ENCODE measurements at places on chromosomes 7 and 10.

- no peak for DNase-seq
Observed at GRCh38 chr10:103445366-103445765, 6.8 kb downstream of the CALHM2 start.

- no peak for DNase-seq
Observed at GRCh38 chr7:22920672-22921071, 93.3 kb downstream of the HYCC1 start.

DNA sequence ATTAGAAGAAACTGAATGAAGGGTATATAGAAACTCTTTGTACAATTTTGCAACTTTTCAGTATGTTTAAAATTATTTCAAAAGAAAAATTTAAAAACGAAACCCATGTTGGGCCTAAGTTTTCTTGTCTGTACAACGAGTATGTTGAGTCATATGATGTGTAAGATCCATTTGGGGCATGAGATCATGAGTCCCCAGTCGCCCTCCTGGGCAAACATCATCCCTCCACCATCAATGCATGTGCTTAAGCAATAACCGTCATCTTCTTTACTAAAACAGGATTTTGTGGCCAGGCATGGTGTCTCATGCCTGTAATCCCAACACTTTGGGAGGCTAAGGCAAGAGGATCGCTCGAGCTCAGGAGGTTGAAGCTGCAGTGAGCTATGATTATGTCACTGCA lies 54.2 kb upstream of the CDCA7L start:
- DNase-seq = no peak

- no peak for DNase-seq
Observed at GRCh38 chr7:137976696-137977095, 25.2 kb downstream of the CREB3L2 start.

DNA sequence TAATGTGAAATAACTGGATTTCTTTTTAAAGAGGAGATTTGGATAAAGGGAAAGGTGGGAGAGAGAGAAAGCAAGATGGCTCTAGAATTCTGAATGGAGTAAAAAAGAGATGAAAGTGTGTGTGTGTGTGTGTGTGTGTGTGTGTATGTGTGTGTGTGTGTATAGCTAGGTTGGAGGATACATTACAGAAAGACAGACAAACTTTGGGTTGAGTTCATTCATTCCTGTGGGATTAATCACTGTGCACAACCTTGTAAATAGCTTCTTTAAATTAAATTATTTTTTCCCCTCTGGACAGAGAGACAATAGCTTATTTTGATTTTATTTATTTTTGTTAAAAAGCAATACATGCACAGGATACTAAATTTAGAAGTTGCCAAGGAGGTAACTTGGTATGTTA lies 7.5 kb downstream of the ASB4 start:
- DNase-seq = no peak

GRCh38 chr7:20260223-20260622 lies 43.0 kb upstream of the MACC1 start:
- no peak for DNase-seq

DNA sequence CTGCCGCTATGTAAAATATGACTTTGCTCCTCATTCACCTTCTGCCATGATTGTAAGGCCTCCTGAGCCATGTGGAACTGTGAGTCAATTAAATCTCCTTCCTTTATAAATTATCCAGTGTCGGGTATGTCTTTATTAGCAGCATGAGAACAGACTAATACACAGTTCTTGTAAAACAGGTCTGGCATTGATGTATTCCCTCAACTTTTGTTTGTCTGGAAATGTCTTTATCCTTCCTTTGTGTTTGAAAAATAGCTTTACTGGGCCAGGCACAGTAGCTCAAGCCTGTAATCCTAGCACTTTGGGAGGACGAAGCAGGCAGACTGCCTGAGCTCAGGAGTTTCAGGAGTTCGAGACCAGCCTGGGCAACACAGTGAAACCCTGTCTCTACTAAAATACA lies 14.5 kb downstream of the IPMK start:
- no peak for DNase-seq

- DNase-seq = no peak
Observed at GRCh38 chr10:95377950-95378349, 87.1 kb upstream of the PDLIM1 start.

DNA sequence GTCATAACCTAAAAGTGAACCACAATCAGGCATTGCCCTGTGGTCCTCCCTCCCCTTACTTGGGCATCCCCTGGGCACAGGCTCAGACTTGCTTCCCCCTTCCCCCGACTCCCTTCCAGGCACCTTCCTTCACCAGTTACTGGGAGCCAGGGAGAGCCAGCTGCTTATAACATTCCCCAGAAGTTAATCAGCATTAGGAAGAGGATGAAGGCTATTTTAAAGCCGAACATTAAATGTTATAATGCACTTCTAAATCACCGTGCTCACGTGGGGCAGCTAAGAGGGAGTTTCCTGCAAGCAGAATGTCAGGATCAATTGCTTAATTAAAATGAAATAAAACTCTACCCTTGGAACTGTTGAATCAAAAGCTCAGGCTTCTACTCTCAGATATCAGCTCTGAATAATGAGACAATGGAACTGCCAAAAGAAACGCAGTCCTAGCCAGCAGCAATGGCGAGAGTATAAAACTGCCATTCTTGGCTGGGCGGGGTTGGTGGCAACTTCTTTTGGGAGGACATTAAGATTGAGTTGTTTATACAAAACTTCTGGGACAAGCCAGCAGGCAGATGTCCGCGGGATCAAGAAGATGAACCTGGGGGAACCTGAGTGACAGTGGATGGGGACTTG lies 169.5 kb downstream of the FANK1 start:
- no peak for DNase-seq

DNA sequence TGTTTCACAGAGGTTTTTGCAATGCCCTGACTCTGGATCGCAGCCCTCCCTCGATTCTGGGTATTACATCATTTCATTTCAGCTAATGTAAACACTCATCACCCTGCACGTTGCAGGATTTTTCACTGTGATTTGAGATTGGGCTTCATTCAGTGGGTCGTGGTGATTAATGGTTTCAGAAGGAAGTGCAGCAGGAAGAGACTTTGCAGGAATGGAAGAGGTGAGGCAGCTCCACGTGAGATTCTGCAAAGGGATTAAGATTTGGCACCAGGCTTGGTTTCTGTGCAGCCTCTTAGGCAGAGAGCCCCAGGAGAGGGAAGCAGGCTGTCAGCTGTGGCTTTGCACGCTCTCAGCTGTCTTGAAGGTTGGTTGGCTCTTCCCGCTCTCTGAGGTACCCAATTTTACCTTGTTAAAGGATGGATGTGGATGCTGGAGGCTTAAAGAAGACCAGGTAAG lies 95.2 kb downstream of the PLCE1 start:
- DNase-seq = no peak

DNA sequence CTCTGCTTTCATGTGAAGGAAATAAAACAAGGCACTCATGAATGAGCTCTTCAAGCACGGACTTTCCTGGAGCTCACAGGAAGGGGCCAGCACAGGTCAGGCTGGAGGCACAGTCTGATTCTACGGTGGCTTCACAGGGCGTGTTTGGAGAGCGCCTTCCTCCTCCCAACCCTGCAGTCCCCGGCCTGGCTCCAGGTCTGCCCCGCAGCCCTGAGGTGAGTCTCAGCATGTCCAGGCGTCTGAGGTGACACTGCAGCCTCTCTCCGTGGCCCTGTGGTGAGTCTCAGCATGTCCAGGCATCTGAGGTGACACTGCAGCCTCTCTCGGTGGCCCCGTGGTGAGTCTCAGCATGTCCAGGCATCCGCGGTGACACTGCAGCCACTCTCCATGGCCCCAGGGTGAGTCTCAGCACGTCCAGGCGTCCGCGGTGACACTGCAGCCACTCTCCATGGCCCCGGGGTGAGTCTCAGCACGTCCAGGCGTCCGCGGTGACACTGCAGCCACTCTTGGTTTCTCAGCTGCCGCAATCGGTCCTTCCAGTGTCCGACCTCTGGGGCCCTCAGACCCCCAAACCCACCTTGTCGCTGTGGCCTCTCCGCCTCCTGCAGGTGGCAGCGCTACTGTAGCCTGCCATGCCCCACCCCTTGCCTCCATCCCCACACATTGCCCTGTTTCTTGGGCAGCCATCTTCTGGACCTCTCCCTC lies 381.7 kb downstream of the DNAJB6 start:
- no peak for DNase-seq

DNA sequence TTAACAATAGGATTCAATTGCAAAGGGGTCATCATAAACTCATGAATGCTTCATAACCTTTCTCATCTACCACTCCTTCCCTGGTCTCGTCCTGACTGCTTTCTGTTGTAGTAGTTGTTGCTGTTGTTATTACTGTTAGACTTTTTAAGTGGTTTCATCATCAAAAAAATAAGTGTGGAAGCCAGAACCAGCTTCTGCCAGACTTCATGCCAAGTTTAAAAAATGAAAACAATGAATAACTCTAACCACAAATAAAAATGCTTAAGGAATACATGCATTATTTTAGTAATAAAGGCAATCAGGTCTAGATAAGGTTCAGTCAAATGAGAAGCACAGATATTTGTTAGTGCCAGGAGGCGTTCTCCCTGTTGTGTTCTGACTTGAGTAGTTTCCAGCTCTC lies 85.4 kb downstream of the PCLO start:
- DNase-seq = no peak

- DNase-seq = no peak
Observed at GRCh38 chr7:20595971-20596370, 19.5 kb upstream of the ABCB5 start.

DNA sequence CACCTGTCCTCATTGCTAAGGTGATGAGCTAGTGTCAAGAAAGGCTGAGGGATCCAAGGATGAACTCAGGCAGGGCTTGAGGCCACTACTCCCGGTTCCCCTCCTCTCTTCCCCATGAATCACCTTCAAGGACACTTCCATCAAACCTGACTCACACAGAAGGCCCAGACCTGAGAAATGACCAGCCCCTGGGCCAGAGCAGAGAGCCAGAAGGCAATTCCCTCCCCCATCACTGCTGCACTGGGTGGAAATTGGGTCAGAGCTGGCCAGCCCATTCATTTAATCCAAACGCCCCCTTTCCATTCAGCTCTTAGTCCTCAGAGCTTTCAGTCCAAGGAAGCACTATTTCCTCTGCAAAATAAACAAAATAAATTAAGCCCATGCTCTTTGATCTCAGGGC lies 182.0 kb downstream of the KCNMA1 start:
- no peak for DNase-seq

DNA sequence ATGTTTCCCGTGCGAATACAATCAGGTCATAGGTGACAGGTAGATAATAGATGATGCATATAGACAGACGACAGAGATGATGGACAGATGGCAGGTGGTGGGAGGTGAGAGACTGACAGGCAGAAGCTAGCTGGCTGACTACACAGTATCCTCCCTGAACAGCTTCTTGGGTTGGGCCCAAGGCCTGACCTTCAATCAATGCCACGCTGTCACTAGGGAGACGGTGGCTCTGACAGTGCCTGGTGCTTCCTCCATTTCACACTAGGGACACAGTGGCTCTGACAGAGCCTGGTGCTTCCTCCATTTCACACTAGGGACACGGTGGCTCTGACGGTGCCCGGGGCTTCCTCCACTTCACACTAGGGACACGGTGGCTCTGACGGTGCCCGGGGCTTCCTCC lies 200.1 kb downstream of the DIP2C start:
- DNase-seq = no peak

DNA sequence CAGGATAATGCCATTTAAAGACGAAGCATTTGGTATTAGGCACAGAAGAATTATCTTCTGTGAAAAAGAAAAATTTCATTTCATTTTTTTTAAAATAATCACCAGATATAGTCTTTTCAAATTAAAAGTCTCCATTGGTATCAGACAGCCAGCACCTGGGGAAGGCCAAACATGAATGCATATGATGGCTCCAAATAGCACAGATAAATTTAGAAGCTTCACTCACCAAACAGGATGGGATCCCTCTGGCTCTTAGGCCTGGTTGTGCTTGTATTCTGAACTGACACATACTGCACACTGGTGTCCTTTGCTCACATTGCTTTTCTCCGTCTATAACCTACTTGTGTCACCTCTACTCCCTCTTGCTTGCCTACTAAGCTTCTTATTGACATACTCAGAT lies 169.5 kb upstream of the CHRM2 start:
- no peak for DNase-seq

GRCh38 chr7:22223807-22224206 lies 133.1 kb downstream of the RAPGEF5 start:
- DNase-seq = no peak

DNA sequence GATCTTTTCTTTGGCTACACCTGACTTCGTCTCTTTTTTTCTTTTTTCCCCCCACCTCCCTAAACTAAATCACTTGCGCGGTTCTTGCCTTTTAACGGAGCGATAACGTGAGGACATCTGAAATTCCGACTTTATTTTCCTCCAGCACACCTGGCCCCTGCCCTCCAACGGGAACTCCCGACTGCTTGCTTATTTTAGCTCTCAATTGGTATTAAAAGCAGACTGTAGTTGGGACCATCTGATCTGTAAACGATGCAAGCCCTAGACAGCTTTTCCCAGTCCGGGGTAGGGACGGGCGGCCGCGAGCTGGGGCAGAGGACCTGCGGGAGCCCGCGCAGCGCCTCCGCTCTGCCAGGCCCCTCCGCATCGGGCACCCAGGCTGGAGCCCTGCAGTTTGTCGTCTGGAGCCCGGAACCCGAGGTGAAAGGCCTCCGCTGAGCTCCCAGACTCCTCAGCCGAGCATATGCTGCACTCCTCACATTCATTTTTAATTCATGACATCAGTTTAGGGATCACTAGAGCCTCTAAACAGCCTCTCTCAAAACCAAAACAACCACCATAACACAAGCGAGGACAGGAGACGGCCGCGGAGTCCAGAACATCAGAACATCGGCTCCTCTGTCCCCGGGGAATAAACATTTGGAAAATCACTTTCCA lies 10.0 kb upstream of the EMX2 start:
- DNase-seq = no peak

- no peak for DNase-seq
Observed at GRCh38 chr7:152583006-152583405, 92.9 kb downstream of the XRCC2 start.

DNA sequence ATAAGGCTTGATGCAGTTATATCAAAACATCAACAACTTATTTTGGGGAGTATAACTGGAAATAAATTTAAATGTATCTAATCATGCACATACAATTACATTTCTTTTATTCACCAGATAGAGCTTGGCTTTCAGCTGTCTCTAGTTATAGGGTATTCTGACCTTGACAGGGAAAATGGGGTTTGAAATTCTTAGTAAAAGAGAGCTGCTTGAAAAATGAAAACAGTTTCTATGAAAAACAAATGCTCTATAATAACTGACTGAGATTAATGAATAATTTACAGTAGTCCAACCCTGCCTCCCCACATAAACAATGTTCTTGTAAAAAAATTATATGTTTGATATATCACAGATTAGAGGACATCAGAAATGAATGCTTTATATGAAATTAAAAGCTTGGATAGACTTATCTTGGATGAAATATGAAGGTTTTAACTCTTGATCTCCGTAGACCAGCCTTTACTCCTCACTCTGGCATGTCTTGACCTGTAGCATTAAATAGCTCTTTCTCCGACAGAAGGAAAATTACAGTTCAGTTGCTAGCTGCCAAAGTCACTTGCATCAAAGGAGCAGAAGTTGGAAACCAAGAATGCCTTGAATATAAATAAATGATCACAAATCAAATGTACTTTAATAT lies 32.1 kb downstream of the VWC2 start:
- DNase-seq = no peak

DNA sequence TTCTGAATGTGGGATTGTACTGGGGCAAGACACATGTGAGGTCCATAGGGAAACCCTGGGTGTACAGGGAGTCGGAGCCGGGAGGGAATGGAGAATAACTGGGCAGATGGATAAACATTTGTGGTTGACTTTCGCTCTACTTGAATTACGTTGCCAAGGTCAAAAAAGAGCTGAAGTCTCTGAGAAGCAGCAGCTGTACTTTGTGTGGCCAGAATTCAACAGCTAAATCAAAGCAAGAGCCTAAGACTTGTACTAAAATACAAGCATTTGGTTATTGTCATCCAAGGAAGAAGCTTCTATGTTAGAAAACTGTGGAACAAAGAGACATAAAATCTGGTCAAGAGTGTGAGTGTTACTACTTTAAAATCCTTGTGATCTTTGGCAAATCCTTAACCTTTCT lies 457.2 kb downstream of the ARL4A start:
- no peak for DNase-seq

Measured in AML-193 (cell line).